IPS DF 19.7 (cell line): ENCODE measurements at places on chromosomes 12 and 14.

DNA sequence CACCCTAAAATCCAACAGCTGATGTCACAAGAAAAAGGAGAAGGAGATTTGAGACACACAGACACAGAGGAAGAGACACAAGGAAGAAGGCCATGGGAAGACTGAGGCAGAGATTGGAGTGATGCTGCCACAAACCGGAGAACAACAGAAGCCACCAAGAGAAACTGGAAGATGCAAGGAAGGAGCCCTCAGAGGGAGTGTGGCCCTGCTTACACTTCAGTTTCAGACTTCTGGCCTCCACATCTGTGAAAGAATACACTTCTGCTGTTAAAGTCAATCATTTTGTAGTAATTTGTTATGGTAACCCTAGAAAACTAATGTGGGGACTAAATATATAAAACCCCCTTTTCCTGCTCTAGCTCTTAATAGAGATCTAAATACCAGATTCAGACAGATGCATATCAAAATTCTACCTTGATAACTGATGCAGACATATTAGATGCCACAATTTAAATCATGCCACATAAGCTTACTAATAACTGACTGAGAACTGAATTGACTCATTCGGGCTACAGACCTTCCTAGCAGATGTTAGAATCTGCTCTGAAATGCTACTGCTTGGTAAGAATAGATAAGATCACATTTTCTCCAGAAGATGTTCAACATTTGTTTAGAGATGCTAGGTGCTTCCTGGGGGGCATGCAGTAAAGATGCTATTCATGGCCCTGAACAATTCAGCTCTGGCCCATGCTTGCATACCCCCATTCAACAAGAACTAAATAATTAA lies 113.1 kb upstream of the CCND2 start:
- no peak for DNase-seq

GRCh38 chr12:21918456-21918855 lies 22.8 kb downstream of the ABCC9 start:
- no peak for DNase-seq

- DNase-seq, result no peak
These were observed 102.5 kb upstream of the GPHB5 start for GRCh38 chr14:63421226-63421625.

DNA sequence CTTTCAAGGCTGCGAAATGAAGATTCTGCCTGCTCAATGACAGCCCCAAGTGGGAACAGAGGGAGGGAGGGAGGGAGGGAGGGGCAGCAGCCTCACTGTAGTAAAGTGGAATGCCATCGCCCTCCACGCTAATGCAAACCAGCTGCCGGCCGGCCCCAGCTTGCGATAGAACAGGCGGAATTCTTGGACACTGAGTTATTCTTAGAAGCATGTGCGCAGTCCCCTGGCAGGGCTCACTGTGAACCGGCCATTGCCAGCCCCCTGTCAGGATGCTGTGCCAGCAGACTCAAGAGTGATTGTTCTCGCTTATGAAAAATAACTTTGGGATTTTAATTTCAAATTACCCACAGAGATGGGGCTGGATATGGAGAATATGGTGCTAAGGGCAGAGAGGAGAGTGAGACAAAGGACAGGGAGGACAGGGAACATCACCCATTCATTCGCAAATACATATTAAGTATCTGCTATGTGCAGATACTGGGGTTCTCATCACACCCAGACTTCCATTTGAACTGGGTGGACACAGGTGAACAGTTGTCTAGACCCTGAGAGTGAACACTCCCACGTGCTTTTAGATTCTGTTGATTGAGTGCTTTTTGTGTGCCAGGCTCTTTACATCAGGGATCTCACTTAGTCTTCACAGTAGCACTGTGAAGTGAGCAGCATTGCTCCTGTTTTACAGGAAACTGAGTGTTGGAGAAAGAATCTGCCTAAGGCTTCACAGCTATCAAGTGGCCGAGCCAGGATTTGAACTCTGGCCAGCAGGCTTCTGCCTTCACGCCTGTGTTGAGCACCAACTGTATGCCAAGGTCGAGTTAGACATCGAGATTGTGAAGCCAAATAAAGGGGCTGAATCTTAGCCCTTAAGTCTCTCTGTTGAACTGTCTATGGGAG lies 192.9 kb downstream of the C12orf75 start:
- no peak for DNase-seq

- DNase-seq, result no peak
These were observed 673.9 kb downstream of the SLC16A7 start for GRCh38 chr12:60269611-60270269.

- DNase-seq, result no peak
These were observed 163.1 kb downstream of the PHLDA1 start for GRCh38 chr12:75868501-75868900.

DNA sequence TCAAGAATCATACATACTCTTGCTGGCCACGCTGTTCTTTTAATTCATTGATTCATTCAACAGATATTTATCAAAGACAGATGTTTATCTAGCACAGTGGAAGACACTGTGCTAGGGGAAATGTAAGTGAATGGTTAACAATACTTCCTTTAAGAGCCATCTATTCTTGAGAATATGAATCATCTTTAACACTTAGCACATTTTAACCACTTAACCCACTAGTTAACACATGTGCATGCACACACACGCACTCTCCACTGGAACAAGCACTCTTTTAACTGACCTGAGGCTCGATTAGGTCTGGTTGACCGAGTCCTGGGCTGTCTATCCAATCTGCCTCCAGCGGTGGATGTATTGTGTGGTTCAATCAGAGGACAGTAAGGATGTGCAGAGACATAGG lies 34.6 kb downstream of the LMNTD1 start:
- DNase-seq, result no peak

DNA sequence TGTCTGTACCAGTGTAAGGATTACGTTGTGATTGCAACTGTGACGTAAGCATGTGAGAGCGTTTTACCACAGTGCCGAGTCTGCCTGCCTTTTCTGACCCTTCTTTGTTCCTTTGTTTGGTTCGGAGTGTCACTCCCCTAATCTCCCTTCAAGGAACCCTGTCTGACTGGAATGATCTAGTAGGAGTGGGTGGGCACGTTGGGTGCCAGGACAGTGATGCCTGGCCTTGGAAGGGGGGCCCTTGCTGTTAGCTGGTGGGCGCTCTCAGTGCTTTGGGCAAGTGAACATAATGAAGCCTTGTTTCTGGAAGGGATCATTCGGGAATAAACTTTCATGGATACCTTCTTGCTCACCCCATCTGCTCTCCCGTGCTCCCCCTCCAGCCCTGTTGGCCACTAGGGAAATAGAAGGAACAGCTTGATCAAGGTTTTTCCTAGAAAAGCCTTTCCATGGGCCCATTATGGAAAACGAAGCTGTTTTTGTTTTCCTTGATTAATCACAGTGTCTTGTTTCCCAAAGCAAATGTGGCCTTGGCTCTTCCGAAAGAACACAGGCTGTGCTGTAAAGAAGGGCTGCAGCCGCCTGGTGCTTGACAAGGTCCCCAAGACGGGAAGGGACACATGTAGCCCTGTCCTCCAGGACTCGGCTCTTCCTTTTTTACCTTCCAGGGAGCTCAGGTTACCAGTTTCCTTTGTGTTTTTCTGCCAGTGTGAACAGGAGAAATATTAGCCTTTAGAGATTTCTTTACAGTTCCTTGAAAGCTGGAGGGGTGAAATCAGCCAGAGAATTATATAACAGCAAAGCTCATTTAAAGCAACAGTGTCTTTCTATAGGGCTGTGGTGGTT lies 215.5 kb downstream of the CRADD start:
- DNase-seq, result no peak

- DNase-seq, result no peak
These were observed 3.4 kb downstream of the KCNA5 start for GRCh38 chr12:5047094-5047493.

DNA sequence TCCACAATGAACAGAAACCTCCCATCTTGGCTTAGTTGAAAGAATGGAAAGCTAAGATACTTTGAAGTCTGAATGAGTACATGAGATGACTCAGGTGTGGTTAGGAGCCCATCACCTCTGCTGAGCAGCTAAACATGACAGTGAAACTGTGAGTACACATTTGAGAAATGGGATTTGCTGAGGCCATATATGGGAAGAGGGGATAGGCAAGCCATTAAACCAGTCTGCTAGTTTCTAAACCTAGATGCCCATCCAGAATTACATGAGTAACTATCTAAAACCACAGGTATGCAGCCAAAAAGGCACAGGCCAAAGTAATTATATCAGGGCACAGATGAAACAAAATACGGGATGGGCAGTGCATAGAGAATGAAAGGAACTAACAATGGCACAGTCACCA lies 41.2 kb downstream of the NKX2-1 start:
- no peak for DNase-seq

- no peak for DNase-seq
These were observed 236.7 kb downstream of the FBXL14 start for GRCh38 chr12:1357711-1358110.

DNA sequence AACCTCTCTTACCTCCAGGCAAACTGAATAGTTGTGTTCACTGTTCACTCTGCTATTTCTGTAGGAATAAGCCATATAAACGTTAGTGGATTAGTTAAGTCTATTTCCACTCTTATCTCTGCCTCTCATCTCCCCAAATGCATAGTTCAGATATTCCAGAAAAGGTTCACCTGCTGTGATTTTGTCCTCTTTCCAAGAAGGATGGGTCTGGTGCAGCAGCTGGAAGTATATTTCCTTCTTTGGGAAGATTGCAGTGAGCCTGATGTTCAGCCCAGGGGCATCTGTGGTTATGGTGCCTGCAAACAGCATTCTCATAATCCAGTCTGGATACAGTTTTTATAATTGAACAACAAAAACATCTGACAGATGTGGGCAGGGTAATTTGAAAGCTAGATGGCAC lies 97.7 kb downstream of the TPH2 start:
- no peak for DNase-seq

GRCh38 chr14:60771117-60771516 lies 36.6 kb downstream of the MNAT1 start:
- DNase-seq, result no peak

DNA sequence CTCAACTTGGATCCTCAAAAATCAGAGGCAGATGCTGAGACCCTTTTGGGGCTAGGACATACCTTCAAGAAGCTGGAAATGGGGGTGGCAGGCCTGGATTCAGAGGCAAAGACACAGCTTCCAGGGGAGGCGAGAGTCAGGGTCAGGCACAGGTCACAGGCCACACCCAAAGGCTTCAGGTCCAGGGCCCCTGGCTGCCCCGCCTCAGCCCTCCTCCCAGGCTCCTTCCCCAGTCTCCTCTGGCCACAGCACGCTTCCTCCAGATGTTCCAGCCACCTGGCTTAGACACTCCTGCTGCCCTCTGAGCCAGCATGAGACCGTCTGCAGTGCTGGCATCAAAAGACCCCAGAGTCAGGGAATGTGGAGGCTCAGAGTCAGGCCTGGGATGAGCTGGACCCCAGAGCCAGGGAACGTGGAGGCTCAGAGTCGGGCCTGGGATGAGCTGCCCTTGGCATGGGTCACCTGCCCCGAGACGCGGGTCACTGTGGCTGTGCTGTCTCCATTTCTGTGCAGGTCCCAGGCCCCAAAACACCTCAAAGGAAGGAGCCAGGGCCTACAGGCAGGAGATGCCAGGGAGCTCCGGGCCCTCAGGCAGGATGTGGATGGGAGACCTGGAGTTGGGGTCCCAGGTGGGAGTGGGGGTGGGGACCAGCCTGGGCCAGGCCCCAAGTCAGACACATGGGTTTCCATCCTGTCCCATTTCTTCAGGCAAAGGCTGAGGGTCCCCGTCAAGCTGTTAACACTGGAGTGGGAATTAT lies 58.9 kb downstream of the DIO3 start:
- no peak for DNase-seq

DNA sequence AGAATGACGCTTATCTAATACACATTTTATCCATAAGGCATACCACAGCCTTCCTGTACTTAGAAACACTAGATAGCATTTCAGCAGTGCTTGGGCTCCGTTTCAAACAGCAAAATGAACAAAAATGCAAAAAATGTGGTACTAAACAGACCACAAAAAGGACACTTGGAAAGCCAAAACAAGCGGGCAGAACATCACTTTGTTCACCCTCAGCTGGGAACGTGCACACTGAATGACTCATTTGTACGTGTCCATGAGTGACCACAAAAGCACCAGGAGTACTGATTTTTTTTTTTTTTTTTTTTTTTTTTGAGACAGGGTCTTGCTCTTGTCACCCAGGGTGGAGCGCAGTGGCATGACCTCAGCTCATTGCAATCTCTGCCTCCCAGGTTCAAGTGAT lies 8.9 kb upstream of the FOXN3 start:
- DNase-seq, result no peak

GRCh38 chr12:92156704-92157395 lies 11.2 kb upstream of the BTG1 start:
- no peak for DNase-seq

DNA sequence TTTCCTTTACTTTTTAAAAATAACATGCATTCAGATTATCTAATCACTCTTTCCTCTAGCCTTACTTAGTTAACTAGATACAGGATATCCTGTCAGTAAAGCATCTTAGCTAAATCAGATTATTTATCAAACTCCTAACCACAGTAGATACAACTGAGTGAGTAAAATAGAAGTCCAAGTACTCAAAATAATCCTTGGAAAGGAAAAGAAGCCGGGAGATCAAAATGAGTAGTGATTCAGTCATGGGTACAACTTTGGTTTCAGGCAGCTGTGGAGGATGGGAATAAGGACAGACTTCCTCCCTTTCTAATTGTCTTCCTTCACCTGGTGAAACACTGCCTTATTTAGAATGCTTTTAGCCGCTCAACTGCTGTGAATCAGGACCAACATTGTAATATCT lies 29.4 kb downstream of the GNG2 start:
- no peak for DNase-seq

GRCh38 chr12:59689776-59690175 lies 93.9 kb downstream of the SLC16A7 start:
- DNase-seq, result no peak

- DNase-seq, result no peak
These were observed 19.5 kb downstream of the SERPINA3 start for GRCh38 chr14:94631536-94632304.

GRCh38 chr12:131122631-131123030 lies 168.9 kb downstream of the ADGRD1 start:
- no peak for DNase-seq

DNA sequence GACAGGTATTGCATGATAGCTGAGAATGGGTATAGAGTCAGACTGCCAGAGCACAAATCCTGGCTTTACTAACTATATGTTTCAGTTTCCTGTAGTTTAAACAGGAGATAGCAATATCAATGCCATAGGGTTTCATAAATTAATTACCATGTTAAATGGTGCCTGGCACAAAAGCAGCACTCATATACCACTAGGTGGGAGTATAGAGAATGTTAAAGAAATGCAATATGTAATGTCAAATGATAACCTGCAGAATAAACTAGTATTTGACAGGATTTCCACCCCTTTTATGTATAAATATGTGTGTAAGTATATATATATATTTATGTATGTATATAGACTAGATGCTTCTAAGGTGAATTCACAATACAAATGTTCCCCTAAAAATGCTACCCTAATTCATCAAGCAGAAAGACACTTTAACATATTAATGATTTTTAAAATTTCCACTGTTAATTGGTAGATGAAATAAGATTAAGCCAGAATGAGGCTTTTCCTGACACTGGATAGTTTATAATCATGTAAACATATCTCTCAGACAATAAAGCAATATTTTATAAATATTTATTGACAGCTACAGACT lies 8.6 kb downstream of the WDR89 start:
- DNase-seq, result no peak

GRCh38 chr14:50823051-50823761 lies 7.8 kb downstream of the NIN start:
- no peak for DNase-seq

GRCh38 chr12:89947437-89948270 lies 239.0 kb upstream of the ATP2B1 start:
- DNase-seq, result no peak

- DNase-seq, result no peak
These were observed 114.7 kb downstream of the NTF3 start for GRCh38 chr12:5546616-5547015.

GRCh38 chr12:11815397-11815796 lies 165.9 kb downstream of the ETV6 start:
- DNase-seq, result no peak
